Calu3 (cell line): ENCODE measurements at places on chromosomes 12 and 14. TPM values are rescaled to one million over a fixed set of nuclear protein-coding genes. Genes with fewer than 3 reads are reported as not detected.

The RNU6-8 gene
- not detected in 2 replicates for total RNA-seq

The HVCN1 gene
- total RNA-seq, result 0.71 and 0.99 TPM in 2 replicates

GRCh38 chr12:103524238-103524875 is 28.6 kb upstream of the C12orf42 start:
- no peak for DNase-seq

DNA sequence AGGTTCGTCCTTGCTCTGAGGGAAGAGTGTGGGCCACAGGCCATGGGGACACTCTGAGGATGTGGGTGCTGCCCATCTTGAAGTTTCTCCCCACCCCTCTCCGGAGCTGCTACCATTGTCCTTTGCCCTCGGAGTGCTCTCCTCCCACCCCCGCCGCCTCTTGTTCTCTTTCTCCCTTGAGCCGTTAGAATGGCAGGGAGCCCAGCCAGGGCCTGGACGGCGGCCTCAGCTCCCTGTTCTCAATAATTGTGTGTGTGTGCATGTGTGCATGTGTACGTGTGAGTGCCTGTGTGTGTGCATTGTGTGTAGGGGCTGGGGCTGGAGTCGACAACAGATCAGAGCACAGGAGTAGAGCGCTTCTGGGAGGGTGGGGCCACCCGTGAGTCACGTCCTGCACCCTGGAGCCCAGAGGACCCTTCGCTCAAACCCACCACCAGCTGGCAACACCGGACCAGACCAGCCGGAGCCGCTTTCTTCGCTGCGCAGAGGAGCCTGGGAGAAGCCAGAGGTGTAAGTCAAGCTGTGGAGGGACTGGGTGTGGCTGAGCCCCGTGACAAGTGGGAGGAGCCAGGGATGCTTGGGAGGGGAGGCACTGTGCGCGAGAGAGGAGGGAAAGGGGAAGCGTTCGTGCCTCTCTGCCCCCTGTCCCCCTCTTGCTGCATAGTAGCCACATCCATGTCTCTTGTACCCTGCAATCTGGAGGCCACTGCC is 25.9 kb upstream of the KCNA5 start:
- DNase-seq, result no peak

GRCh38 chr12:89968151-89968700 is 259.6 kb upstream of the ATP2B1 start:
- no peak for DNase-seq

DNA sequence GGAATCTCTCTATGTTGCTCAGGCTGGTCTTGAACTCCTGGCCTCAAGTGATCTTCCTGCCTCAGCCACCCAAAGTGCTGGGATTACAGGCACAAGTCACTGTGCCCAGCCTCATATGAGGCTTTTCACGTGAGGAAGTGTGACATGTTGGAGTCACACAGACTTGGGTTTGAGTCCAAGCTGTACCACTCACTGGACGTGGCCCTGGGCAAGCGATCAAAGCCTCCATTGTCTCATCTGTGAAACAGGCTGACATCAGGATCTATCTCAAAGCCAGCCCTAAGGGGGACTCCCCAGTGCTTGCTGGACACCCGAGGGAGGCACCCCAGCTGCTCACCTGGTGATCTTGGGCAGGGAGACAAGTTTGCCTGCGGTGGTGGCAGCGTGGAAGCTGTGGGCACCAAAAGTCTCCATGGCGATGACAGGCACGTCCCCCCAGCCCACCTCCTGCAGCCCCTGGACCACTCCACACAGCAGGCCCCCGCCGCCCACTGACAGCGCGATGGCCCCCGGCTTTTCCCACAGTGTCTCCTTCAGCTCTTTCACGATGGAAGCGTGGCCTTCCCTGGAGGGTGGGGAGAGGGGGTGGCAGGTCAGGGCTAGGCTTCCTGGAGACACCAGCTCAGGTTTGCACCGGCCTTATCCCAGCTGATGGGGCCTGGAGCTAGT is 6.7 kb downstream of the SDS start:
- DNase-seq, result no peak

DNA sequence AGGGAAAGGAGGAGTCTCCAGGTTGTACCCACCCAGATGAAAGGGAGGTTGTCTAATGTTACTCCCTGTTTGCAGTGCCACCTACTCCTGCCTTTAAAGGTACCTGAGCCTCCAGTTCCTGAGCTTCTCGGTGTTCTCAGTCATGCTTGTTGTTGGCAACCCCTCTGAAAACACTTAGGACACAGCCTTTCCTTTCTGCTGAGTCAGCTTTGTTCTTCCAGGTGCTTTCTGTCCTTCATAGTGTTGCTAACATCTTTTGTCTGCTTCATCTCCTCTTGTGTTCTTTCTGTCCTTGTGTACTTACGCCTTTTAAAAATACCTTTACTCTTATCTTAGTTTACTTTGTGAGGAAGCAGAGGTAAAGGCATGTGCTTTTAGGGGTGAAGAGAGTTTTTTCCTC is 97.0 kb upstream of the NEDD1 start:
- no peak for DNase-seq

GRCh38 chr12:6927379-6928021 is at the start of gene ATN1:
Gene ATN1 (plus strand): TSS chr12:6927959. CDS start chr12:6934002, 6,043 bp downstream.
- DNase-seq, result peak; percentile 71

DNA sequence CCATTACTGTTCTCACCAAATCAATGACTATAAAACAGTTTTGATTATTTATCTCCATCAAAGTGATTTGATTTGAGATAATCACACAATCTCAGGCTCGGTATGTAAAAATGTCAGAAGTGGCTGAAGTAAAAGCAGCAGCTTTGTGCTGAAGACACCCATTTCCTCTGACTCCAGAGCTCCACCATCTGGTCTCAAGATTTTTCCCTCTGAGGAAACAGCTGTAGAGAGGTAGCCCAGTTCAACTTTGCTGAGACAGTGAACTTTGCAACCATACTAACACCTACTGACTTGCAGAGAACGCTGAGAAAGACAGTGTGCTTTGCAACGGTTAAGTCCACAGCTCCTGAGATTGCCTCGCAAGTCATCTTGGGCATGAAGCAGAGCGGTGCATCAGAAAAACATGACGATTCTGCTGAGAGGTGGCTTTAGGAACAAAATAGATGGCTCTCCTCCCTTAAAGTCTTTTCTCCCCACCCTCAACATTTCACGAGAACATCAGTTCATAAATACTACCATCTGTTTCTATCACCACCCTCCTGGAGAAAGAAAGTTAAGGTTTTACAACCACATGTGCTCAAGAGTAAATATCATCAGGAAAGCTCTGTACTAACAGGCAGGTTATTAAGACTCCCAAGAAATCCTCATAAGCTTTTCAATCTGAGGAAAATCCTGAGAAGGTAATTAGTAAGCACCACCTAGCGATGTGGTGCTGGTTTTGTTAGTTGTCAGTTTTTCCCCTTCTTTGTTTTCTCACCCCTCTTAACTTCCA is 34.8 kb downstream of the HIGD1C start:
- DNase-seq, result peak; percentile 27
